Stimulated activated CD4-positive, alpha-beta T cell treated with anti-CD3 and anti-CD28 coated beads, Interleukin-1b, Interleukin-23, amount 100 ng/mL, for 4 hours (primary cell): ENCODE measurements at places on chromosomes 1 and 21.

DNA sequence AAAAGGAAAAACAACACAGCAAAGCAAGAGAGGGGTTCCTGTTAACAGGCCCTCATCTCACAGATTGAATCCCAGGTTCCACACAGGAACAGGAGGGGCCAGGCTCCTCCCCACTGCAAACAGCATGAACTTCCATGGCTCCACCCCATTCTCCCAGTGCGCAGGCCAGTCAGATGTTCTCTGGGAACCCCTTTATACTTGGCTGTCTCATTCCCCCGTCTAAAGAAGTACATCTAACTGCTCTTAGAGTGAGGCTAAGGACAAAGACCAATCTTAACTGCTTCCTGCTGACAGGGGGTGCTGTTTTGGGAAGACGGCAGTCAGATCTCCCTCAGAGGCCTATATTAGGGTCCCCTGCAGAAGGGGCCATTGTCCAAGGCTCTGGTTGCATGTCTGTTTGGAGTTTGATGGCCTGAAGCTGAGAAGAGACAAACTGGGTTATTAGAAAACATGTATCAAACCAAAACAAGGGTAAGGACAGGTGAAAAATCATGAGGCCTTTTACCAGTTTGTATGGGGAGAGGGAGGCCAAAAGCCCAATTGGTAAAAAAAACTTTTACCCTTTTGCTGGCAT lies 10.5 kb upstream of the NASP start:
- DNase-seq, result no peak

GRCh38 chr1:54114955-54115354 lies 37.8 kb downstream of the CDCP2 start:
- no peak for DNase-seq

DNA sequence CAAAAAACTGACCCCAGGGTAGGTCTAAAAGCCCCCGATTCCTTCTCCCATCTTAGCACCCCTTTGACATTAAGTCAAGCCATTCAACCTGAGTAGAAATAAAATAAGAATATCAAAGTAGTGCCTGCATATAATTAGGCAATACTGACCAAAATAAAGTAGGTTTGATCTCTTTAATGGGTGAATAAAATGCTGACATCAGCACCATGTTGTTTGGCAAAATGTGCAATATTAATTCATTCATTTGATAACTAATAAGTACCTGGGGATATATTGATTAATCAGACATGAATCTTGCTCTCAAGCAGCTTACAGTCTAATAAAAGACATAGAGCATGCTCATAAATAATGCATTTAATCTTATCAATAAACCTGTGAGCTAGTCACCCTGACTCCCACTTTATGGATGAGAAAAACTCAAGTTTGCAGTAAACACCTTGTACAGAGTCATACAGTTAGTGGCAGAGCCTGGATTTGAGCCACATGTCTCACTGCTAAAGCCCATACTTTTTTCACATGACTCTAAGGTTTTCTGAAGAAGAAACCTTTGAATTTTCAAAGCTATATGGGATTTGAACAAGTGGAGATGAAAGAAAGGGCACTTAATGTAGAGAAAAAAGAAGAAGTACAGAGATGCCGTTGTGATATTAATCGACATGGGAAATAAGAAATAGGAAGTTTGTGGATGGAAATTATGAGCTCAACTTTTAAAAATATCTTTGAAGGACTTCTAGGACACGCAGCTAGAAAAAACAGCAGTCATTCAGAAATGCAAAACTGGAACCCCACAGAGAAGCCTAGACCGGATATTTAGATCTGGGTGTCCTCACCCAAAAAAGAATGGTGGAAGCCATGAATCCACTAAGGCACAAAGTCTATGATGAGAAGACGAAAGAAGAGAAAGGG lies 183.9 kb downstream of the TOMM20 start:
- no peak for DNase-seq

- DNase-seq, result no peak
Observed at GRCh38 chr1:39525366-39526165, 34.1 kb downstream of the BMP8A start.

- no peak for DNase-seq
Observed at GRCh38 chr1:50750021-50750619, 209.9 kb downstream of the FAF1 start.

- DNase-seq, result no peak
Observed at GRCh38 chr21:34186109-34186719, 112.8 kb downstream of the MRPS6 start.

DNA sequence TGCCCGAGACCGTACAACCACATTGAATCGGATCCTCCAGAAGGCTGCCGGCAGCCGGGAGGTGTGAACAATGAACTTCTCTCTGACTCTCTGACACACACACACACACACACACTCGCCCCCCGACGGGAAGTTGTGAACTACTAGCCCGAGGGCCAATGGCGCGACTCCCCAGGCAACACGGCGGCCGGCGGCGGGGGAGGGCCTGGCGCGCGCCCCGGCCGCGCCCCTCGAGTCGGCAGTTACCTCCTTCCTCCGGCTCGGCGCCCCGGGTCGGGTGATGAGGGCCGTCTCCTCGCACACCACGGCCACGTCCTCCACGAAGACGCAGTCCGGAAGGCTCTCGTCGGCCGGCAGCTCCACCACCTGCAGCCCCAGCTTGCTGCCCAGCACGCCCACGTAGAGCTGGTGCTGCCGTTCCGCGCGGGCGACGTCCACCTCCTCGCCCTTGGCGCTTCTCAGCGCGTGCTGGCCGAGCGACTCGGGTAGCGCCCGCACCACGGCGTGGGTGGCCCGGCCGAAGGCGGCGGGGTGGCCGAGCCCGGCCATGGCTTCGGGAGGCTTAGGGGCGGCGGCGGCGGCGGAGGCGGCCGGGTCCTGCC lies 361 bp downstream of the DDAH1 start:
- peak; percentile 7 for DNase-seq

- no peak for DNase-seq
Observed at GRCh38 chr1:29650041-29650400, 413.7 kb downstream of the PTPRU start.

DNA sequence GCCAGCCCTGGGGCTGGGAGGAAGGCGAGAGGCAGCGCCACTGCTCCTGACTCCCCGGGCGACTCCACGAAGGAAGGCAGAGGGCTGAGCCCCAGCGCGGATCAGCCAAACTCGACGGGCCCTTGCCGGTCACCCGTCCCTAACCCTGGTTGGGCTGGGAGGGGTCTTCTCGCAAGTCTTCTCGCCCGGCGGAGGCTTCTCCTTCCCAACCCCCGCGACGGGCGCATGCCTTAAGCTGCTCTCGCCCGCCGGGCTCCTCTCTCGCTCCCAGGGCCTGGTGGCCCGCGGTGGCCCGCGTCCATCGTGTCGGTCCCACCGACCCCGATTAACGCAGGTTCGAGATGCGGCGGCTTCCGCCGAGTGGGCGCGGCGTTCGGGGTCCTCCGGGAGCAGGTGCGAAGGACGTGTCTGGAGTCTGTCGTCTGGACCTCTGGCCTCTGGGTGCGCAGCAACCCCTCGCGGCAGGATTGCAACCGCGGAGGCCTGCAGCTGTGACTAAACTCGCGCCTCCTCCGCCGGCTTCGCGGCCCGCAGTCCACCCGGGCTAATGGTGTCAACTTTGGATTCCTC lies 29.0 kb upstream of the PPM1J start:
- no peak for DNase-seq

GRCh38 chr1:112904071-112904830 lies 51.7 kb downstream of the SLC16A1 start:
- DNase-seq, result peak; percentile 36

- no peak for DNase-seq
Observed at GRCh38 chr1:156104065-156104810, 10.3 kb upstream of the LMNA start.
